Right lobe of liver (tissue), 6 donors: ENCODE measurements at places on chromosomes 7 and 10. TPM values are rescaled to one million over a fixed set of nuclear protein-coding genes. Genes with fewer than 3 reads are reported as not detected.

DNA sequence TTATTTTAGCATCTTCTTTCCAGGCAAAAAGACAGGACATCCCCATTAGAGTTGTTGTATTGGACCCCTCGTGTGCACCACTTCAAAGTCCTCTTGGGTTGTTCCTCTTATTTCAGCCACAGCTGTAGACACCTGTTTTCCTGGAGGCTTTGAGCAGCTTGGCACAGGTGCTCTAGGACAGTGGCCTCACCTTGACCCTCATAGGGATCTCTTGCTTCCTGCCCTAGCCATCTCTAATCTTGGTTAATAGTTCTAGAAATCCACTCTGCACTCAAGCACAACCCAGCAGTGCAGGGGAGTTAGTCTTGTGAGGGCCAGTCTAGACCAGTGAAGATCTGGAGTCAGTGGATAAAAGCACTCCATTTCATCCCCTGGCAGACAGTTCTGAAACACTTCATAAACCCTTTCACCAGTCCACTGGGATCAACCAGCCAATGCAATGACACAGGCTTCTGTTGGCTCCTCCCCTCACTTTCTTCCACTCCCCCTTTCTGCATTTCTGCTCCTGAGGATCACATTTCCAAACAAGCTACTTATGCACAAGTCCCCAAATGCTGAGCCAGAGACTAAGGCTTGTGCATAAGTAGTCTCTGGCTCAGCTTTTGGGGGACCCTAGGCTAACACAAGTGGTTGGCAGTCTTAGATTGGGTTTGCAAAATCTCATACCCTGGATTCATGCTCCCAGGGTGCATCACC lies 131.5 kb upstream of the LAMB4 start:
- no peak for DNase-seq

GRCh38 chr10:79059859-79060379 lies 8.8 kb upstream of the ZMIZ1 start:
- peak; percentile 78 for DNase-seq

Gene PFKP
- total RNA-seq = 16.7 TPM

DNA sequence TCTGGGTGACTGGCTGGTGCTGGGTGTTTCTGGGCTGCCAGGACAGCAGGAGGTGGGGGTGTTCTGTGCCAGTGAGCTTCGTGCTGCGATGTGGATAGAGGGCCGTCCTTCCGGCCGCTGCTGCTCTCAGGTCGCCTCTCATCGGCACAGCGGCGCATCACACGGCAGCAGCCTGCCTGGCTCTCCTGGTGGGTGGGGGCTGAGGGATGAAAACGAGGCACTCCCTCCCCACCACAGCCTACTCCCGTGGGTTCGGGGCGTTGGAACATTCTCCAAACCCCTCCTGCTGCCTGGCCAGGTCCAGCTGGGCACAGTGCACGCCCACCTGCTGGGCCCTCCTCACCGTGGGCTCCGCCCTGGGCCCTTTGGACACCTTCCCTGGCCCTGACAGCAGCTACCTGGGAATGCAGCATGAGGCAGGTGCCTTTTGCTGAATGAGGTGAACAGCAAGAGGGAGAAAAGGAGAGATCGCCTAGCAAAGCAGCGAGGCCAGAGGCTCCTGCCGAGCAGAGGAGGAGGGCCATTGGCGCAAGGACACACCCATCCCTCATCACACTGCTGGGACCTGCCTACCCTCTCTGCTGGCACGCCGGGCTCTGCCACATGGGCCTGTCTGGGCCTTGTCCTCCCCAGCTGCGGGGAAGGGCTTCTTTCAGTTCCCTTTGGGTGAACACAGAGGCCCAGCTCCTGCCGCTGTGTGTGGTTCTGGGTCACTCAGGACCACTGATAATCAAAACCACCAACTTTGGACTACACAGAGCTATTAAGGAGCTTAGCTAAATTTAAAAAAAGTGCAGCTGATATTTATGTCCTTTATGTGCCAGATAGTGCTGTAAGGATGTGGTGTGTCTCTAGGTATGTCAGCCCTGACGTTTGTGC lies 33.4 kb downstream of the INPP5A start:
- DNase-seq = no peak

Gene MMD2
- not detected for total RNA-seq

DNA sequence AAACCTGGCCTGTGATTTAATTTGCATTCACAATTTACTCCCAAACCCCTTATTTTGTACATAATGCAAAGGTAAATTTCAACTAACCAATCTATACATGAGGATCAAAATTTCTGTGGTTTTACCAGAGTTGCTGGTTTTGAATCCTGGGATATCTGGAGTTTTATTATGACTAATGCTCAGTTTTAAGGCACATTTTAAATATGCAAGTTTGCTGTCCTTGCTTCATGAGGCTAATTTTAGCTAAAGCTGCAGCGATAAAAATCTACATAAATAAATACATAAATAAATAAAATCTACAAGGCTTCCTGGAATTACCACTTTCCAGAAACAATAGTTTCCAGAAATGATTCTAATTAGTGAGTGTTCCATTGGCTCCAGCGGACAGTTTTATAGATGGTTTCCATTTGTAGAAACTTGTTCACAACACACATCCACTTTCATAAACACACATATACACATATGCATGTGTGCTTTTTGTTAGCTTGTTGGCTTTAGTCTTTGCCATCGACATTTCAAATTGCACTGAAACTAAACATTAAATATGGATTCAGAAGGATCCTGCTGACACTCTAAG lies 339.5 kb upstream of the NRP1 start:
- DNase-seq = no peak

DNA sequence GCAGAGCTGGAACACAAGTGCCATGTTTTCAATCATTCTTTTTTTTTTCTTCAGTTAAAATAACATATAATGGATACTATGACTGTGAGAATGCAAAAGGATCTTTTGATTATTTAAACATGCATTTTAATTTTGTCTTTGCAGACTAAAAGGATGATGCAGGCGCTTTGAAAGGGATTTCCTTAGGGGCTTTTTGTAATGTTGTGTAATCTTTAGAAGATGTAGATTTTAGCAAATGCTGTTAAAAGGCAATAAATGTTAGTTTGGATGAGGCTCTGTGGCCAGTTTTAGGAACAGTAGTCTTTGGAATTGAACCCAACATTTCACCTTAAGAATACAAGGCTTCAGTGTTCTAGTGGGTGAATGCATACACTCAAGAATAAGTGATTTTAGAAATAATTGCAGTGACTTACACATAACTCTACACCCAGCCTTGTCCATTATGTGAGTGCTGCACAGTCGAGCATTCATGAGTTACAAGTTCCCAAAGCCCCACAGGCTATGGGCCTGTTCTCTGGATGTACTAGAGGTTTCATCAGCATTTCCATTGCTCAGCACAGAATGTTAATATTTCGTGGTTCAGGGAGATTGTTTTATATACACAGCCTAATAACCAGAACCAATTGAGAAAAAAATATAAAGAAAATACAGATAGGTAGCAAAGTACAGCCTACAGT lies 11.6 kb downstream of the PAPSS2 start:
- DNase-seq = no peak

Gene HOXA4
- total RNA-seq = not detected

DNA sequence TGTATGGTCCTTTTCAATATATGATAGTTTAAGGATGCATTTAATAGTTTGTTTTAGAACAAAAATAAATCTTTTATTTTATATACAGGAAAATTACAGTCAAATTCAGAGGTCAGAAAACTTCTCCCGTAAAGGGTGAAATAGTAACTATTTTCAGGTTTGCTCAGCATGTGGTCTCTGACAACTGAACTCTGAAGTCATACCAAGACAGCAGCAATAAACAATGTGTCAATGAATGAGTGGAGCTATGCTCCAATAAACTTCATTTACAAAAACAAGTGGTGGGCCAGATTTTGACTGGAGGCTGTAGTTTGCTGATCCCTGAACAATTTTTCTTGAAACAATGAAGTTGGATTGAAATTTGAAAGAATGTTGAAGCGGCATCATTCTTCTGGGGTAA lies 123.6 kb downstream of the ZNF248 start:
- no peak for DNase-seq

- DNase-seq = no peak
These were observed 242.5 kb upstream of the PRSS58 start for GRCh38 chr7:142500366-142500765.

DNA sequence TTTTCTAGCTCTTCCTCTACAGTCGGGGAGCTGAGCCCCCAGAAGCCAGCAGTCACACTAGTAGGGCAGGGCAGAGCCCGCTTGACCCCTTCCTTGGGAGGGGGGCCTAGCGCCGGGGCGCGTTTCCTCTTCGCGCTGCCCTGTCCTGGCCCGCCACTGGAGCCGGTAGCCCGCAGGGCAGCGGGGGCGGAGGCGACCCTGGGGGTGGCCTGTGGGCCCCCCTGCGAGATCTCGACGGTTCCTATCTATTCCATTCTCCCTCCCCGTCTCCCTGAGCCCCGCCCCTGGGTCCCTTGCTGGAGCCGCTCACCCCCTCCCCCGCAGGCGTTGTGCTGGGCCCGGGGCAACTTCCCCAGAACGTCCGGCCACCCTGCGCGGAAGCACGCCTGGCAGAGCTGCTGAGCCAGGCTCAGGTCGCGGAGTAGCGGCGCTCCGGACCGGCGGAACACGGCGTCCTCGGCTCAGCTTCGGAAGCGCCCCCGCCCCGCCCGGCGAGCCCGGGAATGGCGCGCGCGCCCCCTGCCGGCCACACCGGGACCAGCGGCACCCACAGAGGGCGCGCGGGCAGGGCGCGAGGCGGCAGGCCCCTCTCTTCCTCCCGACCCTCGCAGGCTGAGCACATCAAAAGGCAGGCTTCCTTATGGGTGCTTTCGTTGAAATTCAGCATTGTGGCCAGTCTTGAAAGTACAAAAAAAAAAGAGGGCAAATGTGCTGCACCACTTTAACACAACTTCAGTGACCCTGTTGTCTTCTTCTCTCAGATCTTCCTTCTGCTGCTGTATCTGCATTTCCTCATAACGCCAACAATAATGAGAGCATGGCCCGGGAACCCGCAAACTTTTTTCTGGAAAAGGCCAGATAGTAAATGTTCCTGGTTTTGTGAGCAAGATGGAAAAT lies 327.6 kb downstream of the TNS3 start:
- peak; percentile 87 for DNase-seq

DNA sequence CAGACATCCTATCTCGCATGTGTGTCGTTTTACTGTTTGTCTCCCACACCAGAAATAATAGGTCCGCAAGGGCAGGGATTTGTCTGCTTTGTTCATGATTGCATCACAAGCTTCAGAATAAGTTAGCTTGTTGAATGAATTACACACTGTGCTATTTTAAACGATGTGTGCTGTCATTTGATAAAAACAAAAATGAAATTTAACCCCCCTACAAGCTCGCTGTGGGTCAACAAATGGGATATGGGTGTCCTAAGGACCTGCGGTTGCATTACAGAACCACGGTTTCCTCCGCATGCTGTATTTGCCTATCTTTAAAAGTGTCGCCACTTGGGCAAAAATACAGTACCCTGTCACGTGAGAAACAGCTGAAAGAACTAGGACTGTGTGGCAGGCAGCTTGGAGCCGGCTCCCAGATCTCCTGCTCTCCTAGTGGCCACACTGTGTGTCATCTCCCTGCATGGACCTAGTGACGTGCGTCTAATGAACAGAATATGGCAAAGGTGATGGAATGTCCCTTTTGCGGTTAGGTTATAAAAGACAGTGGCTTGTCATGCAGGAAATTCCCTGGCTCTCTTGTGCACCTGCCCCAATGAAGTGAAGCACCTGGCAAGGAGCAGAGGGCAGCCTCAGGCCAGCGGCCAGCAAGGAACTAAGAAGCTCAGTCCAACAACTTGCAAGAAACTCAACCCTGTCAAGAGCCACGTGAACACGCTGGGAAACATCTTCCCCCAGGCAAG lies 32.9 kb upstream of the CRYGN start:
- no peak for DNase-seq

DNA sequence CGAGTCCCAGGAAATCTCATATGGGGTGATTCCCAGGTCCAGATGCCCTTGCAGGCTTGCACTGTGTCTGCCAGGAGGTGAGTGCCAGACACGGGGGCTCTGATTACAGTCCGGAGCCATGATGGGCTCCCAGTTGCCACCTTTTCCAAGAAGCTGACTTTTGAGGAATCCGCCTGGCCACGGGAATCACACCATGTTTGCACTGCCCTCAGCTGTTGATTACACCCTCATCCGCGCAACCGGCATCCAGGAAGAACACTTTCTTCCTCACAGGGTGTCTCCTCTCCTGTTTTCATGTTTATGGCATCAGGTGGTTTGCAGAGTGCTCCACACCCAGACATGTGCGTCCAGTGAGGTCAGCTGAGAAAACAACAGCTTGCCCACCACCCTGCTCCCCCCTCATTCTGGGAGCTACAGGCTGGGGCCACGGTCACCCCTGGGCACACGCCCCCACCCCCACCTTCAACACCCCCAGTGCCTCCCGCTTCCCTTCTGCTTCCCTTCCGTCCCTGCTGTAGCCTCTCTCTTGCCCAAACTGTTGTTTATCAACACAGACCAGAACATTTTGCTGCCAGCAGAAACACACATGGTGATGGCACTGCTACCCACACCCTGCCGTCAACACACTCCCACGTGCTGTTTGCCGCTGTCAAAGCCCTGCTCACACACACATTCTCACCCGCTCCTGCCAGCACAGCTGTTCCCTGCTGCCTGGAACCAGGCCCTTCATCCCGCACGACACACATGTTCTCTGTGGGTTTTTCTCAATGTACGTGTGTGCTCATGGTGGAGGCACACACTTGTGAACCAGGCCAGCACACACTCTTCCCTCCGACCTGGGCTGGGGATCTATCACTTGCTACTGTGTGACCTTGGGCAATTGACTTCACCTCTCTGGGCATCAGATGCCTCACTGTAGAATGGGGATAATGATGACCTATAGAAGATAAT lies 35.8 kb downstream of the DDIT4 start:
- DNase-seq = no peak

GRCh38 chr7:13496976-13497375 lies 492.5 kb downstream of the ETV1 start:
- no peak for DNase-seq

- peak; percentile 89 for DNase-seq
These were observed 517.5 kb upstream of the GALNT17 start for GRCh38 chr7:70614237-70615045.

- no peak for DNase-seq
These were observed 41.3 kb downstream of the CUBN start for GRCh38 chr10:17088118-17088806.

DNA sequence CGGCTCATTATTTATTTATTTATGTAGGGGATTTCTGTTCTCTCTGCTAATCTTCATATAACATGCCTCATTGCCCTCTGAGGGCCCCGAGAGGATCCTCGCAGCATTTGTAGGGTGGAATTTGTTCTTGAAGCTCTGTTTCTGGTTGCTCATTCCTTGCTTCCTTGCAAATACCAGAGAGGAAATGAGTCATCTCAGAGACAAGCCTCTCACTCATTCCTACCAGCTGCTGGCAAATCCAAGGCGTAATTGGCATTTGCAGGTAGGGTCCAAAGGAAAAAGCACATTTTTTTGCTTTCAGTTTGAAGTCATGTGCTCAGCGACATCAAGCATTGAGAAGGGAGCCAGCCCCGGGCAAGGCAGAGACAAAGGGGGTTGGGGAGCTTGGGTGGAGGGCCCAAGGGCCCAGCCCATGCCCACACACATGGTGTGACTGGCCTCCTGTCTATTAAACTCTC lies 501.6 kb downstream of the GALNT17 start:
- DNase-seq = no peak

DNA sequence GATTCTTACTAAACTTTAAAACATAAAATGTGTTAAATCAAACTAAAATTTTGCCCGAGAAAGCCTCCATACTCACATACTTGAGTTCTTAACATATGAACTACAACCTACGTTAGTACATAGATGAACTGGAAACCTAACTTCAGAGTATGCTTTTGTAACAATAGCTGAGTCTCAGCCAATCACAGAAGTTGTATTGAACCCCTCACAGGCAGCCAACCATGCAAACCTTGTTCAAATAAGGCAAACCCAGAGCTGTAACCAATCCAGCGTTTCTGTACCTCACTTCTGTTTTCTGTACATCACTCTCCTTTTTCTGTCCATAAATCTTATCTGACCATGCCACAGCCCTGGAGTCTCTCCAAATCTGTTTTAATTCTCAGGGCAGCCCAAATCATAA lies 157.3 kb upstream of the COL1A2 start:
- DNase-seq = no peak

Gene AKR1C2
- total RNA-seq = 458 TPM
